Progenitor cell of endocrine pancreas (in vitro differentiated cells): ENCODE measurements at places on chromosomes 5 and 9.

DNA sequence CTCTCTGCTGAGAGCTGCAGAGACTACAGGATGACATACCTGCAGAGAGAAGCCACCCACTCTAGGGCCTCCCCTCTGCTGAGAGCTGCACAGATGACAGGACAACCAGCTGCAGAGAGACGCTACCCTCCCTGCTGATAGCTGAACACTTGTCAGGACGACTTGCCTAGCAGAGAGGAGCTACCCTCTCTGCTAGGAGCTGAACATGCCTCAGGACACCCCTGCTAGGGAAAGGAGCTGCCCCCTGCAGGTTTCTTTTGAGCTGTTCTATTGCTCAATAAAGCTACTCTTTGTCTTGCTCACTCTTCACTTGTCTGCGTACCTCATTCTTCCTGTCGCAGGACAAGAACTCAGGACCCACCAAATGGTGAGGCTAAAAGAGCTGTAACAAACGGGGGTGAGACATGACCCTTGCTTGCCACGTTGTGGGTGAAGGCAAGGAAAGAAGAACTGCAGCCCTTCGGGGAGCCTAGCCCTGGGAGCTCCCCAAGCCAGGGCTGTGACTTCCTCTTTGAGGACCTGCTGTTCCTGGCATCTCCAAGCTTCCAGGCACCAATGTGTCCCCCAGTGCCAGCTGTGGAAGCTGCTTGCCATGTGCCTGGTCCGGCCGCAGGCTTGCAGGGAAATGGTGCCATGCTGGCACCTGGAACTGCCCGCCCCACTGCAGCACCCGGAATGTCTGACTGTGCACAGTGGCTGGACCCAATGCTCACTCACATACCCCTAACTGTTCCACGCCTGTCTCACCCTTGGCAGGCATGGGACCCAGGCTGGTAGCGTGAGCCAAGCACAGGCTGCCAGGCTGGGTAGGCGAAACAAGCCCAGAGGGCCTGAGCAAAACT is 5.1 kb upstream of the TESK1 start:
- DNase-seq, result no peak

DNA sequence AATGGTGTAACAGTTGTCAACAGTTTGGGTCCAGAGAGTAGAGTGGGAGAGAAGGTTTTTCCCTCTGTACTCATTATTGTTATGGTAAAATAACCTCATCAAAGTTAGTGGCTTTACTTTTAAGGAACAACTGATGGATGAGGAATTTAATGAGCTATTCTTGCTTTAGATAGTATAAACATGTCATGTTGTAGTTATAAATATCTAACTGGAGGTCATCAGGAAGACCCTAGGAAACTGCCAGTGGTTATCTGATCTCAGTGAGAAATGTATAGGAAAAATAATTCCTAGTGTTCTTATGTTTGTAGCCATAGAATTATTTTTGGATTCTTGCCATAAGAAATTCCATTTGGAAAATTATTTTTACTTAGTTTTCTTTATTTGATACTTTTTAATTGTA is 4.1 kb downstream of the ERCC6L2 start:
- no peak for DNase-seq

GRCh38 chr5:148511810-148512347 is 128.1 kb downstream of the FBXO38 start:
- no peak for DNase-seq

GRCh38 chr9:34589636-34590380 is at the start of gene CNTFR:
CNTFR (minus strand) TSS chr9:34589724; CDS start chr9:34568981, 20,743 bp downstream.
- no peak for DNase-seq

- no peak for DNase-seq
Observed at GRCh38 chr5:154359221-154359573, 86.6 kb upstream of the SAP30L start.

DNA sequence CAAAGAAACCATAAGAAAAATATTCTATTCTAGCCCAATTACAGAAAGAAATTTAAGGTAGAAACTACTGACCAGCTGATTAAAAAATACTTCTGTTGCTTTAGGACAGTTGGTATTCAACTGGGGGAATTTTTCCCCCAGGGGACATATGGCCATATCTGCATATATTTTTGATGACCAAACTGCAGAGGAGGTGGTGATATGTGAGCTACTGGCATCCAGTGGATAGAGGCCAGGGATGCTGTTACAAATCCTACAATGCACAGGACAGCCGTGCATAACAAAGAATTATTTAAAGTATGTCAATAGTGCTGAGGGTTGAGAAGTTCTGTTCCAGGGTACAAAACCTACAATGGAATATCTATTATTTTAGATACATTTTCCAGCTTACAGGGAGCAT is 24.0 kb downstream of the ZFR start:
- no peak for DNase-seq

- no peak for DNase-seq
Observed at GRCh38 chr9:104767507-104767906, 3.6 kb downstream of the NIPSNAP3B start.

DNA sequence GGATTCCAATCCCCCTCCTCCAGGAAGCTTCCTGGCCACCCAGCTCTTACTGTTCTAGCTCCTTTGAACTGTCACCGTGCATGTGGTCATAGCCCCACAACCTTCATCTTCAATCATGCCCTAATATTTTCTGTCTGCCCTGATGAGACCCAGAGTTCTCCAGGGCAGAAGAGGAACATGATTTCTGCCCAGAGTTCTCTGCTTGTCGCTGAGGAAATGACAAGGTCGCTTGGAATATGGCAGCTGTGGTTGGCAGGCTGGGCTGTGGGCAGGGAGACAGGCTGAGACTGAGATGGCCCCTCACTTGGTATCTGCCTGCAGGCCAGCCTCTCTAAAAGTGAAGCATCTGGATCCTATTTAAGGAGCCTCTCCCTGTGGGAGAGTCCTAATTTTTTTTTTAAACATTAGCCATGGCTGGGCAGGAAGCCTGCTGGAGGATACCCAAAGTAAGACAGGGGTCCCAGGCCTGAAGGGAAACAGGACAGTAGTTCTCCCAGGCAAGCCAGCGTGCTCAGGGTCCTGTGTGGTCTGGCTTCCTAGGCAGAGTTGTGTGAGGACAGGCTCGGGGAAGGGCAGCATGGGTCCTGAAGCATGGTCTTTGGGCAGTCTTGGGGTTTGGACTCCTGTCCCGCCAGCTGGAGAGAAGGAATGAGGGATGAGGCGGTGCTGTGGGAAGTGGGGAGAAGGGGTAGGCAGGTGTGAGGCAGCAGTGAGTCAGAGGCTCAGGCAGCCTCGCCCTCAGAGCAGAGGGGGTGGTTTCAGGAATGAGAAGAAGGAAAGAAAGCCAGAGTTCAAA is 242.1 kb downstream of the FSTL4 start:
- DNase-seq, result no peak

DNA sequence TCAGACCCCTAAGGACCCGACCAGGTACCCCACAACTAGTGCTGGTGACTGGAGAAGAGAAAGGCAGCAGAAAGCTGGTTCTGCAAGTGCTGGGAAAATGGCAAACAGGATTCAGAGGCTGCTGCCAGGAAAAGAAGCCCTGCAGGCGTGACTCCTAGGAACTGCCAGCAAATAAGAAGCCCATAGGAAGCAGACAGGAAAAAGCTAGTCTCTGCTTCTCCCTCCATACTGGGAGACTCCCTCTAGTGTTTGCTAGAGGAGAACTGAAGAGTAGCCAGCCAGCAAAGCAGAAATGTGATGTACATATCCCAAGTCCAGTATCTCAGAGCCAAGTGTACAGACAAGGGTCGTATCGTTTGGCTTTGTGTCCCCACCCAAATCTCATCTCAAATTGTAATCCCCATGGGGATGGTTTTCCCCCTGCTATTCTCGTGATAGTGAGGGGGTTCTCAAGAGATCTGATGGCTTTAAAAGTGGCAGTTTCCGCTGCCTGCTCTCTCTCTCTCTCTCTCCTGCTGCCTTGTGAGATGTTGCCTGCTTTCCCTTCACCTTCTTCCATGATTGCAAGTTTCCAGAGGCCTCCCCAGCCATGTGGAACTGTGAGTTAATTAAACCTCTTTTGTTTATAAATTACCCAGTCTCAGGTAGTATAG is 38.1 kb upstream of the TUSC1 start:
- peak; percentile 13 for DNase-seq

DNA sequence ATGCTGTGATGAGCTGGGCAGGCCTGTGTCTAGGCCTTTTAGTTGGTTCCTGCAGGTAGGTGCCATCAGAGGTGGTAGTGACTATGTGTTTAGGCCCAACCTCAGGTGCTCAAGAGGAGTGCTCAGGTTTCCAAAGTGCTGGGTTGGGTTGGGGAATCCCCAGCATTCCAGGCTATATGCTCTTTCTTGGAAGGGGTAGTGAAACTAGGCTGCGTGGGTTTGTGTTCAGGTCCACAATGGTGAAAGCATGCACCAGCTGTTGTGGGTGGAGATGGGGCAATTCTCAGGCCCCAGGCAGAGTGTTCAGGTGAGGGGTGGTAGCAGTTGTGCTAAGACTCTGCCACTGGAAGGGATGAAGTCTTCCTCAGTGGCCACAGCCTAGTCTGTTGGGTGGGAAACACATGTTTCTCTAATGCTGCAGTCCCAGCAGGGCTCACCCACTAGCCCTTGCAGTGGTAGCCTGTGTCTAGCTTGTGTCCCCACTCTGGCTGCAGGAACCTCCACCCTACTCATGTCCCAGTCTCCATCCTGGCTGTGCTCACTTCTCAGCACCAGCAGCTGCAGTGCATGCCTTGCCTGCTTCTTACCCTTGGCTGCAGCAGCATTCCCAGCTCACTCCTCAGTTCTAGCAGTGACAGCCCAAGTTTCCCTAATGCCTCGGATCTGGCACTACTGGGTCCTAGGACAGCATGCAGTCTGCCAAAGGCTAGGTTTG is 78.9 kb downstream of the FAM170A start:
- no peak for DNase-seq

- no peak for DNase-seq
Observed at GRCh38 chr5:111129938-111130337, 37.8 kb downstream of the WDR36 start.

DNA sequence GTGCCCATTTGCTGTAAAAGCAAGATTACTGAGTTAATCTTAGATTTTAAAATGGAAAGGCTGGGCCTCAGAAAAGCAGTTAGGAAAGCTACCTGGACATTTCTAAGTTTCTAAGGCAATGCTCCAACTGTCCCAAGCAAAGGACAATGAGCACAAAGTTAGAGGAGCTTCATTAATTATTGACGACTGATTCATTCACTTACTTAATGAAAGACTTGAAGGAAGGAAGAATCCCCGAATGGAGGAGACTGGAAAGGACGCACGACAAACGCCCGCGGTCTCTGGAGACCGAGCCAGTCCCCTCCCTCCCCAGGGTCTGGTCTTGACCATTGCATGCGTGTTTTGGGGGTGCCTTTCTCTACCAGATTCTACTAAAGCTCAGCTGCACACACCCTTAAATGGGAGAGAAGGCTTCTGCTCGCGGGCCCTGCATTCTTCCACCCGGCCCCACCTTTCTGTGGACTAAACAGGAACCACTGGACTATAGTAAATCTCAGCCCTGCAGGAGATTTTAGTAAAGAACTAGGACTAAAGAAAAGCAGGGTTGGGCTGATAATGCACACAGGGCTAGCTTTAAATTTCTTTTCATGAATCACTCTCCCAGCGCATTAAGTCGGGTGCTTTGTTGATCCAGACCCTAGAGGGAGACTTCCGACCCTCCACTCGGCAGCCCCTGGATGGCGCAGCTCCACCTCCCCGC is 44.8 kb downstream of the CTSL start:
- DNase-seq, result no peak

DNA sequence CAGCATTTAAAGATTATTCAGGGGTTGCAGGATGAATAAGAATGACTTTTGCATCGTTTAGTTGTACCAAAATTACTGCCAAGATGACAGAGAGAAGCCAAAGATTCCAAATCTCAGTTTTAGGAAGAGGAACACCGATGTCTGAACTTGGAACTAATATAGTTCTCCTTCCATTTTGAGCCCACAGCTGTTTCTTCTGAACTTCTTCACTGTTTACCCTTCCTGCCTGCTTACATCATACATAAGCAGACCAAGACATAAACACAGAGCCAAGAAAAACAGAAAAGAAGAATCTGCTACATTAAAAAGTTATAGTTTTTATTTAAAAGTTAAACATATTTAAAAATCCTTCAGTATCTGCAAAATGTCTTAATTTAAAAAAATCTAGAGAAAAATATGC is 146.9 kb upstream of the RAPGEF1 start:
- DNase-seq, result no peak

GRCh38 chr5:28862860-28863196 is 1824.4 kb upstream of the CDH9 start:
- DNase-seq, result no peak

GRCh38 chr9:126591922-126592321 is 21.8 kb upstream of the LMX1B start:
- no peak for DNase-seq

GRCh38 chr5:156741516-156741915 is 108.6 kb upstream of the PPP1R2B start:
- no peak for DNase-seq

DNA sequence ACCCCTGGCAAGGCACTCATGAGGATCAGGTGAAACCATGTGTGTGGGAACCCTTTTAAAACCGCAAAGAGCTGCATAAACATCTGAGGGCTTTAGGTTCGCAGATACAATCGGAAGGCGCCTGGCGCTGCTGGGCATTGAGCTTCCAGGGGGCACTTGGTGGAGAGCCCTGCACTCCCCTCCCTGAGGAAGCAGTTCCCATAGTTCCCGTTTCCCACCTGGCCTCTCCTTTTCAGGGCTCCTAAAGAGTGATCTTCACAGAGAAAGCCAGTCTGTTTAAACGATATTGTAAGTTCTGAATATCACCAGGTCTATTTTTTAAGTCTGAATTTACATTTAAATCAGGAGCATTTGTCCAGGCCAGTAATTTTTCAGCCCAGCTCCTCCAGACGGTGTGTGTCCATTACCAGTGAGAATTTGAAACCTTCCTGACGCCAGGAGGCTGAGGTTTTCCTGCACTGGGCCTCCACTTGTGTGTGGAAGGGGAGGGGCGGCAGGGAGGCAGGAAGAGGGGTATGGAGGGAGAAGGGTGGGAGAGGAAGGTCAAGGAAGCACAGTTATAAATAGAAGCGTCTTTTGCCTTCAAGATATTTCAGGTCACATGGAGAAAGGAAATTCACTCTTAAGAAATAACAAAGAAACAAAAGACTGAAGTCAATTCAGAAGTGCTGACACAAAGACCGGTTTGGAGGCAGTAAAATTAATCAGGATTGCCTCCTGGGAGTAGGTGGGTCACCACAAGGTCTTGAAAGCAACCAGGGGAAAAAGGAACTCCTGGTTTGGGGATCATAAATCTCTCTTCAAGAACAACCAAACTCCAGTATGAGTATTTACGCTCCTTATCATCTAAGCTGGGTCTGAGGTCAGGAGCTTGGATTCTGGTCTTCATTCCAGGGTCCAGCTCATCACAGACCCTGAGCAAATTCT is 14.3 kb upstream of the MGAT1 start:
- DNase-seq, result no peak
